H54 (cell line): ENCODE measurements at places on chromosomes 1 and 21.

- DNase-seq: no peak
Observed at GRCh38 chr1:84973498-84974334, 23.2 kb downstream of the MCOLN2 start.

DNA sequence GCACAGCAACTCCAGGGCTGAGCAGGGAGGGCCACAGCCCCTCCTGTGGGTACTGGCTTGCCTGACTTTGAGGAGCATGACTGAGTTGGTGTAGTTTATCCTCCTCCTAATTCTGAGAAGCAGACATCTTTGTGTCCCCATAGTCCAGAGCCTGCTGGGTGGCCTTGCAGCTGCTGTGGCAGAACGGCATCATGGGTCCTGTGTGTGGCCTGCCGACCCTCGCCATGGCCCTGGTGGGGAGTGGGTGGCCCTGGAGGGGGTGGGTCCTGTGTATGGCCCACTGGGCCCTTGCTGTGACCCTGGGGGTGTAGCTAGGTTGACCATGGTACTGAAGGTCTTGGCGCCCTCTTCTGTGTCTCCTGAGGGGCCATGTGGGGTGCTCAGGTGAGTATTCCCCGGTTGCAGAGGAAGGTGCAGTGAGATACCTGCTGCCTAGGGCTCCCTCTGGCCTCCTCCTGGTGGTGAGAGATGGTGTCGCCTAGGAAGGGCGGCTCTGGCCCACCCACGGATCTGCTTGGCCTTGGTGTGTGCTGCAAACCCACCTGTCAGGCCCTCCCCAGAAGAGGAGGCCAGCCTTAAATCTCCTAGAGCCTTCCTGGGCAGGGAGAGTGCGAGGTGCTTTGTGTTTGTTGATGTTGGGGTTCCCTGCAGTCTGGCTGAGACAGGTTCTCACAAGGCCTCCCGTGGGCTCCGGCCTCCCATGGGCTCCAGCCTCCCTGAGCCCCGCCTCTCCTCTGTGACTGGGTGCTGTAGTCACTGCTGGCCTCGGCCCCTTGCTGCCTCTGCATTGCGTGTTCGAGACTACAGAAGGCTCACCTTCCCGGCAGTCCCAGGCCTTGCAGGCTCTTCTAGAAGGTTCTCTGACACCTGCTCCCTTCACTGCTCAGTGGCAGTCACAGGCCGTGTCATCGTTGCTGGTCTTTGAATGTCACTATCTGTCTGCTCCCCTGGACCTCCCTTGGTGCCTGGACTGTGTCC lies 7.8 kb downstream of the SNAP47 start:
- DNase-seq: no peak

- DNase-seq: no peak
Observed at GRCh38 chr1:63772876-63773275, 941 bp upstream of the ROR1 start.

DNA sequence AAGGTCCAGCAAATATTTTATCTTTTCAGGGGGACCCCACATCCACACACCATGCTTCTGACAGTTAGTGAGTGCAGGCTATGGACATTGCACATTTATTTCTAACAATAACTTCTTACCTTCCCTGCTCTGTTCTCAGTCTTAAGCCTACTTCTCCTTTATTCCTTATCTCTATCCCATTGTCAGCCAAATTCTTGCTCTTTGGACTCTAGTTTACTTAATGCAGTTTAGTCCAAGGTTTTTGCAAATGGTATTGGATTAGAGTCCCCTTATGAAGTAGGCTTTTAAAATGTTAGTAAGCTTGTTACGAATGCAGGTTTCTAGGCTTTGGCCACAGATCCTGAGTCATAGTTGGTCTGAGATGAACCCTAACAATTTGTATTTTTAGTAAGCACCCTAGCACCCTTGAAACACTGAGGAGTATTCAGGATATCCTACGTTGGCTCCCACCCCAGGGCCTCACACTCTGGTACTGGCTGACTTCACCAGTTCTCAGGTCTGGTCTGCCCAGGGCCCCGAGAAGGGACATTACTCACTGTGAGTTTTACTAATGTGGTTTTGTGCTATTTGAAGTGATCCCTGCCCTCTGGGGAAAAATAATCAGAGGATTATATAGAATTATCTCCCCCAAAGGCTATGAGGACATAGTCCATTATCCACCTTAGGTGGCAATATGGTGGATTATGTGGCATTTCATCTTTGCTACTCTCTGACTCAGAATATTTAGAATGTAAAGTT lies 239.5 kb downstream of the TGFB2 start:
- peak; percentile 27 for DNase-seq

DNA sequence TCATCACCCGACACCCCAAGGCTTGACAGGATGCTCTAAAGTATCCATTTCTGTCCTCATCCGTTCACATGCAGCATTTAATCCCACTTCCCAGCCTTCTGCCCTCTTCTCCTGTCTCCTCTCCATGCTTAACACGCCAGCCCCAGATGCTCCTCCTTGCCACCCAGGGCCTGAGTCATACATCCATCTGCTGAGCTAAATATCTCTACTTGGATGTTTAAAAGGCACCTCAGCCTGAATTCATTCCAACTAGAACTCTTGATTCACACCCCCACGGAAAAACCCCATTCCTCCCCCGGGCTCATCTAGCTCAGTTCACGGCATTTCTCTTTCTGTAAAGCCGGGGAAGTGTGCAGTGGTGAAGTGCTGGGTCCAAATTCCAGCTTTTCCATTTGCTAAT lies 27.7 kb downstream of the TEX35 start:
- peak; percentile 56 for DNase-seq

DNA sequence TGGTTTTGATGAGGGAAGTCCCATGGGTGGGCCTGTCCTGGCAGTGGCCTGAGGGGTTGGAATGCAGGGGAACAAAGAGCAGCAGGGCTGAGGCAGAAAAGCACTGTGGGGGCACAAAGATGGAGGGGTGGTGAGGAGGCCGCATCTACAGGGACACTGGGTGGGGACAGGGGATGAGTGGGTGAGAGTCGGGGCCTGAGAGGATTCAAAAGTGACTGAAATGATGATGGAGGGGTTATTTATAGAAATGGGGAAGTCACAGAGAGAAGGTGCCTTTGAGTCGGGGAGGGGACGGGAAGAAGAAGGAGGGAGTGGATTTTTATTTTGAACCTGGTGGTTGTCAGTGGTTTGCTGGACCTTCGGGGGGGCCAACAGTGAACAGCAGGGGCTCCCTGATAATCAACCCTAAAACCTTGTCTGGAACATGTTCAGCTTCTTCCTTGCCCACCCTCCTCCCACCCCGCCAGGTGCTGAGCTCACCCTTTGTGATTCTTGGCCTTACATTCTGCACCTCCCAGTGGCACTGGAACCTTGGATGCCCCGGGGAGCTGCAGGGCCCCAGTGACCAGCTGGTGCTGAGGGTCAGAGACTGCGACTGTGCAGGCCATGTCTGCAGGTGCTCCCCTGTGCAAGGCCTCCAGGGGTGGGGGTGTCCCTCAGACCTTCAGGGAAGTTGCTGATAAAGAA lies 42.9 kb downstream of the IER5 start:
- DNase-seq: no peak

DNA sequence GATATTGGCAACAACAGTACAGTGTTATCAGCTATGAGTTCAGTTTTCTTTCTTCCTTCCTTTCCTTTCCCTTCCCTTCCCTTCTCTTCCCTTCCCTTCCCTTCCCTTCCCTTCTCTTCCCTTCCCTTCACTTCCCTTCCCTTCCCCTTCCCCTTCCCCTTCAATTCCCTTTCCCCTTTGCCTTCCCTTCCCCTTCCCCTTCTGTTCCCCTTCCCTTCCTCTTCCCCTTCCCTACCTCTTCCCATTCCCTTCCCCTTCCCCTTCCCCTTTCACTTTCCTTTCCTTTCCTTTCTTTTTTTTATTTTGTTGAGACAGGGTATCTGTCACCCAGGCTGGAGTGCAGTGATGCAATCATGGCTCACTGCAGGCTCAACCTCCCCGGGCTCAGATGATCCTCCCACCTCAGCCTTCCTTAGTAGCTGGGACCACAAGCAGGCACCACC lies 72.3 kb upstream of the CAPZB start:
- no peak for DNase-seq

DNA sequence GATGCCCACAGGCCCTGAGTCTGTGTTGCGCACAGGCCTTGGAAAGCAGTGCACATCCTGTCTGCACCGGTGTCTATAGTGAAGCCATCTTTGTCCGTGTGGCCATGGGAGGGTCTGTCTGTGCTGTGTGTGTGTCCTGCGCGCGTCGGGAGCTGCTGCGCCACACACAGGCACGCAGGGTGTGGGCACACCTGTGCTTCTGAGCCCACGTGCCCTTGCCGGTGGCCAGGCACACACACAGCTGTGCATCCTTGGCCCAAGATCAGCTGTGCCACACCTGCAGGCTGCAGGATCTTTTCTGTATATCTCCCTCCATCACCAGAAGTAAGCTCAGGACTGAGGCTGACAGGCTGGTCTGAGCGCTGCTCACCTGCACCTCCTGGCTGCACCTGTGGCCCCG lies 3.2 kb upstream of the SAMD11 start:
- DNase-seq: no peak

DNA sequence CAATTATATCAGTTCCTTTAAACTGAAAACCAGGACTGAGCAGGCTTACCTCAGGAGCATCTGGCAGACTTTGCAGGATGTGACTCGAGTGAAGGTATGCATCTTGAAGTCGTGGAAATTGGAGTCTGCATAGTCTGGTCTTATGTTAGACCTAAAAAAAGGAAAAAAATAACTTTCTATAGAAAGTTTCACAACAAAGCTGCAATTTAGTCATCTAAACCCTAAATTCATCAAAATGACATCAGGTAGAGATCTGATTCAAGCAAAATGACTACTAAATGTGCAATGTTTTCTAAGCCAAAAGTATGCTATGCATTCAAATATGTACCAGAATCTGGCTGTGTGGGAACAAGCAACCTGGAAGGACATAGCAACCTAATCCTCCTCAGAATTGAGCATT lies 260.1 kb downstream of the VAV3 start:
- DNase-seq: no peak

DNA sequence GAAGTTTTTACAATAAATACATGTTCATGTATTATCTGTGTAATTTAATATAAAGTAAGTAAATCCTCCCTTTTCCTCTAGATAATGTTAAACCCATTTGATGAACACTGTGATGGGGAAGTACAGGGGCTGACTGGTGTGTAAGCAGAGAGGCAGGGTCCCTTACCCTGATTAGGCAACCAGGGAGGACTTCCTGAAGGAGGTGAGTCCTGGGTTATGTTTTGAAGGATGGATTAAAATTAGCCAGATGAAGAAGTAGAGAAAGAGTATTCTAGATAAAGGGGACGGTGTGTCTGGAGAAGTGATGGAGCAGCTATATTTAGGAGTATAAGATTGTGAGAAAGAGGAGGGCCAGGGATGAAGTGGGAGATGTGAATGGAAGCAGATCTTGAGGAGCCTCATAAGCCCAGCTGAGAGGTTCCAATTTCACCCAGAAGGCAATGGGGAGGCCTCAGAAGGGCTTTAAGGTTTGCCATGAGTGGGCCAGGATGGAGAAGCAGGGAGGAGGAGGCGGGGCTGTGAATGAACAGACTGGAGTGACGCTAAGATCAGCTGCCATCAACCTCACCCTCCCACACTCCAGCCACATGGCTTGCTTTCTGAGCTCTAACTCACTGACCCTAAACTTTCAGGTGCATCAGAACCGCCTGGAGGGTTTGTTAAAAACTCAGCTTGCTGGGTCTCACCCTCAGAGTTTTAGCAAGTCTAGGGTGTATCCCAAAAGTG lies 30.9 kb upstream of the ID3 start:
- no peak for DNase-seq

DNA sequence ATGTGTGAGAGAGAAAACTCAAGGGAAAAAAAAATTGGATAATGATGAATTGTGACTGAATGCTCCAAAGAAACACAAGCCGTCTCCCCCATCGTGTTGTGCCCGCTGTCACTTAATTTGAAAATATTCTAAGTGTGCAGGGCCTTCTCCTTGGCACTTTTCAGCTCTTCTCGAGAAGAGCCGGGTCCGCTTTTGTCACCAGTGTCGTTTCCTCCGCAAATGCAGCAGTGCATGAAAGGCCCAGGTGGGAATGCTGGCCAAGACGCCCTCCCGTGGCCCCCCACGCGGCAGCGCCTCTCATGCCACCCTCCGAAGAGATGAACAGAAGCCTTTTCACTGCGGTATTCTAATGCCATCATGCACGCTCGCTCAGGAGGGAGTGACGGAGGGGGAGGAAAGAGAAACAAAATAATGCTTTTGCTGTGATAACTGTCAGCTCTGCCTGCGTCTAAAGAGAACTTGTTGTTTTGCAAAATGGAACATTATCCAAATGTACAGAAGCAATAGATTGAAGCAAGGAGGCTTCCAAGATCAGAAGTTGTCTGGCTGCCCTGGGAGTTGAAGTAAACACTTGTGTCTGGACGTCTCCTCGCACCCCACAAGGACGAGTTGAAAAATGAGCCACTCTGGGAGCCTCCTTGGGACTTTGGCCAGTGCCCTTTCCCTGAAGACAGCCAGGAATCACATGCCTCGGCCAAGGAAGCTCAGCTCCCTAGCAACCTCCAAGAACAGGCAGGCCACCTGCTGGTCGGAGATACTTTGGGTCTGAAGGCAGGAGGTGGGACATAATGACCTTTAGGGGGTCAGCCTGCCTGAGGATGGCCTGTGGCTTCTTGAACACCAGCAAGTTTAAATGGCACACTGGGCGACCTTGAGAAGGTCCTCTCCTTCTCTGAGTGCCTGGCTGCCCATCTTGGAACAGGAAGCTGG lies 166.1 kb upstream of the ZC3H12A start:
- DNase-seq: no peak

DNA sequence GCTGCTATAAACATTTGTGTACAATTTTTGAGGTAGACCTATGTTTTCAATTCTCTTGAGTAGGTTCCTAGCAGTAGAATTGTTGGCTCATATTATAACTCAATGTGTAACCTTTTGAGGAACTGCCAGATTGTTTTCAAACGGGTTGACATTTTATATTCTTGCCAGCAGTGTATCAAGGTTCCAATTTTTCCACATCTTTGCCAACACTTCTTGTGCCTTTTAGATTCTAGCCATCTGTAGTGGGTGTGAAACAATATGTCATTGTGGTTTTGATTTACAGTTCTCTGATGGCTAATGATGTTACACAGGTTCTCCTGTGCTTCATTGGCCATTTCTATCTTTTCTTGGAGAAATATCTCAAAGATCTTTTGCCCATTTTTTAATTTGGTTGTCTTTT lies 36.4 kb downstream of the MAP3K7CL start:
- DNase-seq: no peak
